Neural progenitor cell (in vitro differentiated cells): ENCODE measurements at places on chromosomes 4 and X.

DNA sequence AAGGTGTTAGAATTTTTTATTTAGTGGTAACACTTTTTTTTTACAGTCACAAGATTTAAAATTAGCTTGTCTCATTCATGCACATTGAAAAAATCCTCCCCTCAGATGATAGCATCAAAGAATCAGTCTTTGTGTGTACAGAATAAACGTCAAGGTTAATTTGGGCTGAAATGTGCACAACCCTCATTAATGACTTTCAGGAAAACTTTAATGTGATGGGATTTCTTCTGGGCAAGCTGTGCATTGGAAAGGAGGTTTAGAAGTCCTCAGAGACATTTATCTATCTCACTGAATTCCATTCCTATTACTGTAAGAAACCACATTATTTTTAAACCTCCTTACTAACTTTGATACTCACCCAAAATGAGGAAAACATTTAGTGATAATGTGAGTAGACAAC lies 88.2 kb upstream of the TECRL start:
- no peak for DNase-seq

DNA sequence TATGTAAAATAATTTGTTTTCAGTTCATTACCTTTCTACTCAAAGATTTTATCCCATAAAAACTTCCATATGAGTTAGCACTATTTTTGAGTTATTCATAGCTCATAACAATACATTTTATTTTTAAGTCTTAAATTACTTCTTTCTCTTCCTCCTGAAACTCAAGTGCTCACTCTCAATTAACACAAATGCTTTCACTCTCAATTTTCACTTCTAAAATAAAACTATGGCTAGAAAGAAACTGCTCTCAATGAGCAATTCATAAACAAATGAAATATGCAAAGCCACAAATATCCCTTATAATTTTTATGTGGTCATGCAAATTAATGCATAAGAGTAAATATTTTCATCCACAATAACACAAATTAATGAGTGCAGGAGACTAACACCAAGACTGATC lies 38.8 kb downstream of the MAML3 start:
- DNase-seq: no peak

GRCh38 chrX:22032084-22032483 lies at the start of gene PHEX:
Gene PHEX (plus strand): TSS chrX:22032325. CDS start chrX:22033006, 681 bp downstream.
- no peak for DNase-seq

DNA sequence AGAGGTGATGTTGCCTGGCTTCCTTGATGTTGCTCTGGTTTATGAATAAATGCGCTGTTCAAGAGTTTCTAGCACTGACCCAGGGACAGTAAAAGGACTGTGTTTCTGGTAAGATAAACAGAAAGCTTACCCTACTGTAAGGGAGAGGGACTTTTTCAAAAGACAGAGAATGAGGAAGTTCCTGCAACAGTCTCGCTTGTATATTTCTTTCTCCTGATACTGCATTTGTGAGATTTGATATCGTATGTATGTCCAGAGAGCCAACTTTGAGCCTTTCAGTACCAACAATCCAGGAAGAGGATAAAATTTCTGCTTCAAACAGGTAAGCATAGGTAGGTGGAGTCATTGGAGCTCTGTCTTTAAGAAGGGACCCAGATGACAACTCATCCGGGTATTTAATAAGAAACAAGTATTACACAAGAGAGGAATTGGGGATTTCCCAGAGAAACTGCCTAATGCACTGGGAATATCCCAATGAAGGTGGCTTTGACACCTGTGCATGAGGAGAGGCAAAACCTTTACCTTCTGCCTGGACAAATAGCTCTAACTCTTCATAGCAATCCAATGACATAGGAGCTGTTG lies 773 bp downstream of the DAPP1 start:
- DNase-seq: no peak

- DNase-seq: peak; percentile 57
Observed at GRCh38 chr4:7487502-7487901, 52.8 kb upstream of the PSAPL1 start.
